ENCODE measurements at places on chromosomes 13 and 19. TPM values are rescaled to one million over a fixed set of nuclear protein-coding genes. Genes with fewer than 3 reads are reported as not detected.
A peak's percentile ranks its signal among the peaks of the same experiment; 100 is the strongest.

The HPN gene
- total RNA-seq = 0.29 TPM

The PCSK4 gene
- total RNA-seq = 21.2 TPM

The SMIM44 gene
- not detected for total RNA-seq

The TSPAN16 gene
- total RNA-seq = not detected

- no peaks in the 10 kb centered on the region for H3K36me3 ChIP-seq
- no peak overlapping the region for H3K27ac ChIP-seq
- peaks cover 6% of the 10 kb centered on the region for H3K4me1 ChIP-seq
- H3K27me3 ChIP-seq = peaks cover 2% of the 10 kb centered on the region
- no peak for DNase-seq
These were observed 319.7 kb downstream of the KCNRG start for GRCh38 chr13:50334944-50335343.

GRCh38 chr13:33508060-33508459, 222.5 kb upstream of the STARD13 start:
- no peaks in the 10 kb centered on the region for H3K36me3 ChIP-seq
- no peak overlapping the region for H3K4me3 ChIP-seq
- no peak overlapping the region for H3K27ac ChIP-seq

DNA sequence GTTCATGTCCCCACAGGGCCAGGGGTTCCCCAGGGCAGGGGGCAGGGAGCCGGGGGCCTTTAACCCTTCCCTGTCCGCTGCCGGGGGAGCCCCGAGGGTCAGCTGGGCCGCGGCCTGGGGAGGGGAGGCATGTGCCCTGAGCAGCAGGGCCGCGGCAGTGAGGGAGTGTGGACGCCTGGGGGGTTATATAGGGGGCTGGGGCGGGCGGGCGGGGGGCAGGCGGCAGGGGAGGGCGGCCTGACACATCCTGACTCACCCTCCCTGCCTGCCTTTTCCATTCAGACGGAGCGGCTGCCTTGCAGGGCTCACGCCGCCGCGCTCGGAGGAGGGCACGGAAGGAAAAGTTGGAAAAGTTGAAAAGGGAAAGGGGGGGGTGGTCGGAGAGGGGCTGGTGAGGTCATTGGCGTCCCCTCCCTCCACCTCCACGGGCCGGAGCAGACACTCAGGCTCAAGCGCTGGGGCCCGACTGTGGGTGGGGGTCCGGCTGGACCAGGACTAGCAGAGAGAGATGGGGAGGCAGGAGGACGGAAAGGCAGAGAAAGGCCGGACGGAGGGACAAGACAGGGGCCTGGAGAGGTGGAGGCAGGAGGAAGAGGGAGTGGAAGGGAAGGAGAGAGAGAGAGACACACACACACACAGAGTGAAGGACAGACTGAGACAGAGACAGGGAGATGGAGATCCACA, at the start of gene IL11:
Gene IL11, minus strand, starts transcription at position 159 of the 684 bp plus-strand sequence. Its CDS starts 153 bp downstream, at position 6.
- no peaks in the 10 kb centered on the region for H3K36me3 ChIP-seq
- peak within 1 kb of the TSS; percentile 68 for H3K27ac ChIP-seq
- DNase-seq = no peak
- H3K27me3 ChIP-seq = peaks cover 7% of the 10 kb centered on the region

- peaks cover 9% of the 10 kb centered on the region for H3K4me1 ChIP-seq
- no peak for DNase-seq
- no peak overlapping the region for H3K27ac ChIP-seq
These were observed 90.8 kb upstream of the SERTM1 start for GRCh38 chr13:36582977-36583376.

DNA sequence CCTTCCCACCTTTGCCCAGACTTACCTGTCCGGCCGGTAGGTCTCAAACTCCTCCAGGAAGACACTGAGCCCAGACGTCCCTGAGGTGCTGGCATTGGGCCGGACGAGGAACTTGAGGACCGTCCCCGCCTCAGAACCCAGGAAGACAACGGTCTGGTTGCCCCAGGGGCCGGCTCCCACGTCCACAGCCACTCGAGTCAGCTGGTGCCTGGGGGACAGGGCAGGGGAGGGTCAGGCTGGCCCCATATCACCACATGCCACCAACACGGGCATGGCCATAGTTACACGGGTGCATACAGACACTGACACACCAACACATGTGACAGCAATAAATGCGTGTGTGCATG, 8.4 kb upstream of the LRG1 start:
- peaks cover 10% of the 10 kb centered on the region for H3K36me3 ChIP-seq
- H3K27me3 ChIP-seq = peaks cover 17% of the 10 kb centered on the region
- H3K4me1 ChIP-seq = no peaks in the 10 kb centered on the region
- H3K27ac ChIP-seq = no peak overlapping the region

GRCh38 chr19:46634045-46634655, 1.9 kb downstream of the GNG8 start:
- H3K4me3 ChIP-seq = peak overlapping the region; percentile 82
- peaks cover 28% of the 10 kb centered on the region for H3K4me1 ChIP-seq
- peak overlapping the region; percentile 91 for H3K27ac ChIP-seq
- peaks cover 10% of the 10 kb centered on the region for H3K27me3 ChIP-seq

DNA sequence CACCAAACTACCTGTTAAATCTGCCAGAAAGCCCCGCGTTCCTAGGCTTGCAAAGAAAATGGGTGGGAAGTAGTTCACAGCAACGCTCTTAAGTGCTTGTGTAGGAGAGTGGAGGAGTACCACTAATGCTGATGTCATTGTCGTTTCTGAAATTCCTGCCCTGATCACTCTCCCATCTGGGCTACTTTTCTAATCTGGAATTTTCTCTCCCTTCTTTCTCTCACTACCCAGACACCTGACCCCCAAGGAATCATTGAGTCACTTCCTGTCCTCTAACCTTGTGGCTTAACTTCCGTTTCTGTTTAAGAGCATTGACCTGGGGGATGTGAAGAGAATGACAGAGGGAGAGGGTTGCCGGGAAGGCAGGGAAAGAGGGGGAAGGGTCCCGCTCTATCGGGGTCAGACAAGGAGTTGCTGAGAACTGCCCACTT, 98.7 kb downstream of the STARD13 start:
- no peak for DNase-seq
- no peak overlapping the region for H3K4me3 ChIP-seq
- no peaks in the 10 kb centered on the region for H3K27me3 ChIP-seq
- H3K36me3 ChIP-seq = no peaks in the 10 kb centered on the region
- H3K4me1 ChIP-seq = peaks cover 44% of the 10 kb centered on the region

GRCh38 chr19:42409477-42409876, 17.7 kb downstream of the LIPE start:
- H3K27me3 ChIP-seq = peaks cover 13% of the 10 kb centered on the region
- H3K4me1 ChIP-seq = peaks cover 12% of the 10 kb centered on the region
- no peak for DNase-seq
- H3K4me3 ChIP-seq = no peak overlapping the region
- no peak overlapping the region for H3K27ac ChIP-seq
- H3K36me3 ChIP-seq = no peaks in the 10 kb centered on the region

GRCh38 chr13:28094306-28094705, 6.1 kb downstream of the FLT3 start:
- H3K27me3 ChIP-seq = peaks cover 10% of the 10 kb centered on the region
- no peaks in the 10 kb centered on the region for H3K4me1 ChIP-seq
- DNase-seq = no peak
- H3K4me3 ChIP-seq = no peak overlapping the region
- no peak overlapping the region for H3K27ac ChIP-seq
- H3K36me3 ChIP-seq = no peaks in the 10 kb centered on the region

- H3K4me3 ChIP-seq = no peak overlapping the region
- DNase-seq = no peak
- H3K27me3 ChIP-seq = peaks cover 5% of the 10 kb centered on the region
- peaks cover 4% of the 10 kb centered on the region for H3K4me1 ChIP-seq
- no peak overlapping the region for H3K27ac ChIP-seq
These were observed 2.9 kb upstream of the RCBTB2 start for GRCh38 chr13:48535766-48536165.

GRCh38 chr19:39677961-39678889, 22.5 kb downstream of the LGALS16 start:
- DNase-seq = no peak
- H3K4me3 ChIP-seq = no peak overlapping the region
- no peak overlapping the region for H3K27ac ChIP-seq
- H3K36me3 ChIP-seq = no peaks in the 10 kb centered on the region

DNA sequence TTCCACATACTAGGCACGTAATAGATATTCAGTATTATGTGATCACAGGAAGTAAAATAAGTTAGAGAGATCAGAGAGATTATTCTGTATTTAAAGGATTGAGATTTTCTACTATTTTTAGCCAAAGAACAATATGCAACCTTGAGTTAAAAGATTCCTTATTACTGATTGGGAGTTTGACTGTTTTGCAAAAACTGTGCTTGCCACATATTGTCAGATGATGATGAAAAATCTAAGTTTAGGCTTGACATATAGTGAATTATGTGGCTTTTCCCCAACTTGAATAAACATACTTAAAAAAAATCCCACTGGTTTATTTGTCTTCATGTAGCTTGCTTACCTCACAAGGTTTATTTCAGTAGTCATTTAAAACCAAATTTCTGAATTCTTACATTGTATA, 194.4 kb downstream of the KCNRG start:
- no peaks in the 10 kb centered on the region for H3K36me3 ChIP-seq
- no peak overlapping the region for H3K27ac ChIP-seq
- peaks cover 10% of the 10 kb centered on the region for H3K27me3 ChIP-seq
- DNase-seq = no peak
- H3K4me1 ChIP-seq = peaks cover 27% of the 10 kb centered on the region
- H3K4me3 ChIP-seq = no peak overlapping the region
